ENCODE measurements at places on chromosomes 5 and 9.
A peak's percentile ranks its signal among the peaks of the same experiment; 100 is the strongest.

DNA sequence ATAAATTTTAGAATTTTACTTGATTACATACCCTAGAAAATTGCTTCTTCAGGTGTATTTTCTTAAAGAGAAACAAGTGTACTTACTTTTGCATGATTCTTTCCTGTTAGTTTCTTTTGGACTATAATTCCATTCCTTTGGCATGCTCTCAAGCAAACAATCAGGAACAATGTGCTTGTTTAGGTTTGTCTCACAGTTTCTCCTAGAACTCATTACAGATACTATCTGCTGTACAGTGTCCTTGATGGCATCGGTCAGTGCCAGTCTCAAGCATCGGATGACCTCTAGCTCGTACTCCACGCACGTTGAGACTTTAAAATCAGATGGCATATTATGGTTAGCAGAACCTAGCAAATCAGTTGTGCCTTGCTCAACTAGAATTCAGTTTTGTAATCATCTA is 214.9 kb downstream of the KIAA0825 start:
- DNase-seq = no peak

DNA sequence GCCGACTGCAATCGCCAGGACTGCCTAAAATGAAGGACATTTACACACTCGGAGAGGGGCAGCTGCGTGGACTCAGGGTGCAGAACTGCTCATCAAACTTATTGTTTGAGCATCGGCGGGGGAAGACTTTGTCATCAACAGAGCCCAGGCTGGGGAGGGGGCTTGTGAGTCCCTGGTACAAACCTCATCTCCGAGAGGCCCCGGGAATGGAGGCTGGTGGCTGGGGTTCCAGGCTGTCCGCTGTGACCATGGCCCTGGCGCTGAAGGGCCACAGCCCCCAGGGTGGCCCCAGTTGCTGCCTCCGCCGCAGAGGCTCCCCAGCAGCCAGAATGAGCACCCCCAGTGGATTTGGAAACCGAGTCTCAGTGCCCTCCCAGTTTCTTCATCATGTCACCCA is 46.1 kb upstream of the RNU6ATAC start:
- DNase-seq = no peak

- no peak for DNase-seq
These were observed 131.7 kb upstream of the TARS1 start for GRCh38 chr5:33309068-33309467.

DNA sequence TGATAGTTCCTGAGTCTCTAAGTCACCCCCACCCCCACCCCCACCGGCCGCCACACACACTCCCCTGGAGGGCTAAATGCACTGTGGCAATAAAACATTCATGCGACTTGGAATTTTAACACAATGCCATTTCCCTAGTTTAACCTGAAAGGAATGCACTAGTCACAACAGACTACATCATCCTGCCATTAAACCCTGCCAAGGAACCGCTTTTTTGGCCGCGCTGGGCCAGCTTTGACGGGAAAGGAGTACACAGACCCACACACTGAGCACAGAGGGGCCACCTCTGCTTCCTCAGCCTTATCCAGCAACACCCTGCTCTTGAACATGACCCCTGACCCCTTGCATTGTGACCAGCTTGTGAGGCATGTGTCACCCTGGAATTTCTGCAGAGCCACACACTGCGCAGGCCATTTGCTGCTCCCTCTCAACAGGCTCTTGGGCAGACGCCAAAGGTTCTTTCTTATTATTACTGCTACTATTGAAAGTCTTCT is 165.3 kb downstream of the BNC2 start:
- no peak for DNase-seq

GRCh38 chr5:34978681-34979080 is 49.3 kb downstream of the DNAJC21 start:
- no peak for DNase-seq

DNA sequence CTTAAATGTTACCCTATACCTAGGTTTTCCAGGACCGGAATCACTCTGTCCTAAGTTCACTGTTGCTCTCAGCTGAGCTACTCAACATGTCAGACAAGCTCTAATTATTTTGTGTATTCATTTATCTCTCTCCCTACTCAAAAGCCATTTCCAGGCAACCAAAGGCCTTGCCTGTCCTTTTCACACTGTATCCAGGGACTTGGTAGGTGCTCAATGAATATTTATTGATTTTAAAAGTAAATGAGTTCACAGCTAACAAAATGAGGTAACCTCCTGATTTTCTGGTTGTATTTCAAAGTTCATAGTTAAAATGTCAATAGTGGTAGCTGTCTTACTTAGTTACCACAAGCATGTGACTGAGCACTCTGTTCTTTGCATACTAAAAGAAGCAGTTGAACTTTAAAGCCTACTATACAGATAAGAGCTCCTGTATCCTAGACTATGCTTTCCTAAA is 522.2 kb downstream of the ACTL7B start:
- DNase-seq = no peak

- no peak for DNase-seq
These were observed 679.8 kb downstream of the CETN3 start for GRCh38 chr5:89729623-89730301.

DNA sequence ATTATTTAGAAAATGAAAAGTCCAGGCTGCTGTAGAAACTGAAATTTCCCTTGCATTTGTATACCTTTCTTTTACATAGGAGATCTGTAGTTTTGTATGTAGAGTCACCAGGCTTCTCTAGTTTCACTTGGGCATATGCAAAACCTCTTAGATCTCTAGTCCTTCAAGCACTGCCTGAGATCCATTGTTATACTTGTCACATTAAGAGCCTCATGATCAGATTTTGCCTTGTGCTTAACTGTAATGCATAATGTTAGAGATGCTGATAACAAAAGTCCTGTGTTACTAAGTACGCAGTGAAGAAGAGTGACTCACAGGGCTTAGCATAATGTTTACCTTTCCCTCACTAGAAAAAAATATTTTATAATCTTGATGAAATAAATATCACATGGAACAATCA is 250.2 kb downstream of the CYLC2 start:
- no peak for DNase-seq

- peak; percentile 64 for DNase-seq
These were observed 29.1 kb downstream of the JADE2 start for GRCh38 chr5:134554319-134555222.

- DNase-seq = no peak
These were observed 342.6 kb upstream of the CCNH start for GRCh38 chr5:87755360-87755759.

GRCh38 chr5:95664204-95664786 is 17.7 kb downstream of the RFESD start:
- peak; percentile 10 for DNase-seq

- no peak for DNase-seq
These were observed 99.3 kb downstream of the GDNF start for GRCh38 chr5:37740331-37741066.

DNA sequence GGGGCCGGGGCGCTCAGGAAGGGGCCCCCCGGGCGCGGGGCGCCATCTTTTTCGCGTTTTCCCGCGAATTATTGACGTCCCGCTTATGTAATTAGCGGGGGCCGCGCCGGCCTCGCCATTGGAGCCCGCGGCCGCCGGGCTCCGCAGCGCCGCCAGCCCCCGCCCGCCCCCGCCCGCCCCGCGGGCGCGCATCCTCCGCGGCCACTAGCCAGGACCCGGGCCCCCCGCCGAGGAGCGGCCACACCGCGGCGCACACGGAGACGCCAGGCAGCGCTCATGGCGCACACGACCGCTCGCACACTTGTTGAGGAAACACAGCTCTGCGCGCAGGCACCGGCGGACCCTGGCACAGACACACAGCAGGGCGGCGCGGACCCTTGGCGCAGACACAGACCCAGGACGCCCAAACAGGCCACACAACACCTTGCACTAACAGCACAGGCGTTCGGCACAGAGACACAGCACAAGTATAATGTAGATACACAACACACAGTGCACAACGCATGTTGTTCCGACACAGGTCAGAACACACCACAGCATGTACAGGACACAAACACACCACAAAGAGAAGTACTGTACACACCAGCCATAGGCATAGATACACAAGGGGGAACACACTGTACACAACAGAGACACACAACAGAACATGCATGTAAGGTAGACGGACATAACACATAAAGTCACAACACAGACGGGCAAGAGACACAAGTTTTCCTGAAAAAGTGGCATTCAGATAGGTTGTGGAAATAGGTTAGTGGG is 467 bp upstream of the PHF19 start:
- peak; percentile 62 for DNase-seq
